ENCODE measurements at places on chromosomes 3 and 15.
A peak's percentile ranks its signal among the peaks of the same experiment; 100 is the strongest.

DNA sequence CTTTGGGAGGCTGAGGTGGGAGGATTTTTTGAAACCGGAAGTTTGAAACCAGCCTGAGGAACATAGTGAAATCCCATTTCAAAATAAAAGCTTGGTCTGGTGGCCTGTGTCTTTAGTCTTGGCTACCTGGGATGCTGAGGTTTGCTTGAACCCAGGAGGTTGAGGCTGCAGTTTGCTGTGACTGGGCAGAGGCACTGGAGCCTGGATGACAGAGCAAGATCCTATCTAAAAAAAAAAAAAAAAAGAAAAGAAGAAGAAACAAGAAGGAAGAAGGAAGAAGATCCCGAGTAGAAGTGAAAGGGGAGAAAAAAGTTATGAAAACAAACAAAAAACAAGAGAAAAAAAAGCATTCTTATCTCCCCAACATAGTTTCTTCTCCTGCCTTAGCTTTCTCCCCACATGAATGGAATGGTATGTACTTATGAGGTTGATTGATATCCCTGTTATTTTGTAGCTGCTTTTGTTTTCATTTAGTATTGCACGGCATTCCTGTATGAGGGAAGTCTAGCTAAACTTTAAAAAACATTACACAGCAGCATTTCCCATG is 42.4 kb downstream of the TMEM40 start:
- peak; percentile 39 for DNase-seq

- DNase-seq, result no peak
These were observed 5.9 kb upstream of the DCP1A start for GRCh38 chr3:53353202-53353601.

DNA sequence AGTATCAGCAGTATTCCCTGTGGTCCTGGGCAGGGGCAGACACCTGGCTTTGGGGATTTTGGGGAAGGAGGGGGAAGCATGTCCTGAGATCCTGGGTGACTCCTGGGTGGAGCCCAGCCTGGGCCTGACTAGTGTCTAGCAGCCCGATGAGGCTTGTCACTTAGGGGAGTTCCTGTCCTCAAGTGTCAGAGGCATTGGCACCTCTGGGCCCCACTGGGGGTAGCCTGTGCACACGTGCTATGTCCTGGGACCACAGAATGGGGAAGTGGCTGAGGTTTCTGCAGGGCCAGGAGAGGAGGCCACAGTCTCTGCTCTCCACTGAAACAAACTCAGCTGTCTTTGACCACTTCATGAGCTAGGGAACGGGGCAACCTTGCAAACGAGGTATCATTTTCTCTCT is 31.5 kb upstream of the ADCY5 start:
- DNase-seq, result no peak

DNA sequence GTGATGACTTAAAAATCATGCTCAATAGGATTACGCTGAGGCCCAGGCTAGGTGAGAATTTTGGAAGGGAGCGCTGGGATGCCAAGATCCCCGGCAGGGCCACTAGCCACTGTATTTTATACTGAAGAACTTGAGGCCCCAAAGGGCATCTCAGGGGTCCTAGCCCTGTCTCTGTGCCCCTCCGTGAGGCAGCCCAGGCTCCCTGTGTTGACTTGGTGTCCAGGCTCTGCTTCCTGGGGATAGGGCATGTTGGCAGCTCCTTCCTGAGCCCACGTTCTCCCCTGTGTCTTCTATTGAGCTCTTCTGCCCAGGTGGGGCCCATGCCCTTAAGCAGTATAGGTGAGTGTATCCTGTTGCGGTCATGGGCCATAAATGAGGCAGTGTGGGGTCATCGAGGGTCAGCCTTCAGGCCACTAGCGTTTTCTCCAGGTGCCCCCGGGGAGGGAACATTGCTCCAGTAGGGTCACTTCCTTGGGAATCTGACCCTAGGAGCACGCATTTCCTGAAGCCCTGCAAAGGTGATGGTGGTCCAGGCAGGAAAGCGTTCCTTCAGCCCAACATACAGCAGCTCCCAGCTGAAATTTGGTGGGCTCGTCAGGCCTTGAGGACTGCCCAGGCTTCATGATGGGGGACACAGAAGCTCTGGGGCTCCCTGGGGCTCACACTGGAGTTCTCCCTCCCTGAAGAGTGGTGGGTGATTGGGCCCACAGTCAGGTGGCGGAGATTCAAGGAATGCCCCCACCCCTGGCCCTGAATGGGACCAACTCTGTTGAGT is 189.4 kb downstream of the UBE3A start:
- no peak for DNase-seq

Data from fibroblast of skin of scalp (primary cell).